ENCODE measurements at places on chromosomes 1 and 21.

GRCh38 chr1:76759950-76760349 is 107.3 kb upstream of the ST6GALNAC5 start:
- no peak for DNase-seq

DNA sequence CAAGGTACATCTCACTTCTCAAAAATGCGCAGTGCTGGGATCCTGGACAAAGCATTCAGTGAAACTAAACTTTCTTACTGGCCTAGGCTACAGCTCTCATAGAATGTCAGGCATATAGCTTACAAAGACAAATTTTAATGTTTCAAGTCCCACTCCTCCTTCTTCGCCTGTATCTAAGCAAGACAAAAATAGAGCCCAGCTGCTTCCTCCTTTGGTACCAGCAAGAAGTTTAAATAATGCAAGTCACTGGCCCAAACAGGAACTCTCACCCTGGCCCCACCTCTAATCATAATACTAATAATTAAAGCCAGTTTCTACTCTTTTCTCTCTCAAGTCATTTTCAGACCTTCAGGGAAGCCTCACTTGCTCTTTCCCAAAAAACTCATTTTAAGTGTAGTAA is 1267.9 kb downstream of the MRPL39 start:
- DNase-seq, result no peak

DNA sequence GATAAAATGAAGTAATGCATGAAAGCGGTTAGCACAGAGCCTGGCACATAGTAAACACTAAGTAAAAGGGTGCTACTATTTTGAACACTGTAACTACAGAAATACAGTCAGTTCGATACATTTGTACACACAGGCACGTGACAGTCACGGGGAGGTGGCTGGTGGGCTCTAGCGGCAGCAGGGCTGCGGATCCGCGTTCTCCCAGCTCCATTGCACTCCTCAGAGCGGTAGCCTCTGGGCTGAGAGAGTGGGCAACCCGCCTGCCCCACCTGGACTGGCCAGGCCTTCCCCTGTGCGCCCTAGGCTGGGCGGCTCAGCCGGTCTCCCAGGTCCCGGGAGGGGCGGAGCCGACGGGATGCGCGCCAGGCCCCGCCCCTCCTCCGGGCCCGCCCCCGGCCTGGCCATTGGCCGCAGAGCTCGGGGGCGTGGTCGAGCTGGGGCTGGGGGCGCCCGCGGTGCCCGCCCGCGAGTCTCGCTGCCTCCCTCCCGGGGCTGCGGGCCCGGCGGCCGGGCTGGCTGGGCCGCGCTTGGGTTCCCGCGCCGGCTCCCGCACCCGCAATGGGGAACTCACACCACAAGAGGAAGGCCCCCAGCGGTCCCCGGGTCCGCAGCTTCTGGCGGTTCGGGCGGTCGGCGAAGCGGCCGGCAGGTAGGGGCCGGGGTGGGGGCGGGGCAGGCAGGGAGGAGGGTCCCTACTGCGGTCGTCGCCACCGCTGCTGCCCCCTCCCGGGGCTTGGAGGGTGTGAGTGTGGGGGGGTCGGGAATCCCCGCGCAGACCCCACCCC is 51.2 kb upstream of the SYNC start:
- DNase-seq, result peak; percentile 93

- DNase-seq, result no peak
Measured at GRCh38 chr1:243483071-243483771, 227.4 kb downstream of the SDCCAG8 start.

GRCh38 chr1:243500512-243500911 is 244.7 kb downstream of the SDCCAG8 start:
- DNase-seq, result no peak

DNA sequence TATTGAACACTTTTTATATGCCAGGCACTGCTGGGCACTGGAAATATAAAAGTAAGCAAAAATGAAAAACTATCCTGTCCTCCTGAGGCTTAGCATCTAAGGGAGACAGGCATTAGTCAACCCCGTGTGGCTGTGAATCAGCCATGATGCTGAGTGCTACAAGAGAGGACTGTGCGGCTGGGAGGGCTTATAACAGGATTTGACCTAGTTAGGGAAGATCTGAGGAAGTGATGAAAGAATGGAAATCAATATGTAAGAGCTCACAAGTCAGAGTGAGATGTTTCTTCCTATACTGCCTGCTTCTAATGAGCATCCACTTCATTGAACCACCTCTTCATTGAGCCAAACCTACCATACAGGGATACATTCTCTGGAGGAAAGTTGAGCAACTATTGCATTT is 15.1 kb downstream of the TRIM45 start:
- no peak for DNase-seq

- DNase-seq, result no peak
Measured at GRCh38 chr1:185636848-185637247, 97.3 kb upstream of the HMCN1 start.
